ENCODE measurements at places on chromosomes 4 and X.

- no peak for DNase-seq
Measured at GRCh38 chr4:99586322-99586721, 11.7 kb downstream of the MTTP start.

DNA sequence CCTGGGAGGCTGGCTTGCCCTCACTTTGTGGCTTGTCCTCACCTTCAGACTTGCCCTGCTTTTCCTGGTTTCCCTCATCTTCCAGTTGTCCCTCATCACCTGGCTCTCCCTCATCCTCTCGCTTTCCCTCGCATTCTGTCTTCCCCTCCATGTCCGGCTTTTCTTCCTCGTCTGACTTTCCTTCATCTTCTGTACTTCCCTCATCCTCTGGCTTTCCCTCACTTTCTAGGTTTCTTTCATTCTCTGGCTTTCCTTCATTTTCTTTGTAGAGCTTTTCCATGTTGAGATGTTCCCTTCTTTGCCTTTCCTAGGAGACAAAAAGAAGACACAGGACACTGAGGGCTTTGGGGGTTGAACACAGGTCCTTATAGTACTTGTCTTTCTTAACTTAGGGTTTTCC lies 2.3 kb downstream of the TCEAL5 start:
- DNase-seq, result no peak

DNA sequence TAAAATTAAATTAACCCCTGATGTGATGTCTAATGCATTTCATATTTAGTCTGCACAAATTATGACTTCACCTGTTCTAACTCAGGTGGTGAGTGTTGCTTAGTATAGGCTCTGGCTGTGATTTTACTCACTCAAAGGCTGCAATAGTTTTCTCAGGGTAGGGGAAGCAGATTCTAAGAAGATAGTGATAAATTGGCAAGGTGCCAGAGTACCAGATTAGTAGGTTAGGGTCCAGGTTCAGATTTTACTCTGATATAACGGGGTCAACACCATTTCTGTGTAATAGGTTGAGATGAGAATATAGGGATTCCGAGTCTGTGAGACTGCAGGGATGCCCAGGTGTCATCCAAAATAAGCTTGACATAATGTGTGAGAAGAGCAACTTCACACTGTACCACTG lies 1049.6 kb downstream of the STIM2 start:
- DNase-seq, result no peak

GRCh38 chr4:143482840-143483239 lies 30.7 kb upstream of the SMARCA5 start:
- DNase-seq, result no peak

- DNase-seq, result no peak
Measured at GRCh38 chrX:77679144-77679543, 106.9 kb downstream of the ATRX start.

GRCh38 chr4:155941085-155941790 lies 12.4 kb downstream of the CTSO start:
- DNase-seq, result no peak

- no peak for DNase-seq
Measured at GRCh38 chr4:150862829-150863228, 152.3 kb downstream of the LRBA start.

DNA sequence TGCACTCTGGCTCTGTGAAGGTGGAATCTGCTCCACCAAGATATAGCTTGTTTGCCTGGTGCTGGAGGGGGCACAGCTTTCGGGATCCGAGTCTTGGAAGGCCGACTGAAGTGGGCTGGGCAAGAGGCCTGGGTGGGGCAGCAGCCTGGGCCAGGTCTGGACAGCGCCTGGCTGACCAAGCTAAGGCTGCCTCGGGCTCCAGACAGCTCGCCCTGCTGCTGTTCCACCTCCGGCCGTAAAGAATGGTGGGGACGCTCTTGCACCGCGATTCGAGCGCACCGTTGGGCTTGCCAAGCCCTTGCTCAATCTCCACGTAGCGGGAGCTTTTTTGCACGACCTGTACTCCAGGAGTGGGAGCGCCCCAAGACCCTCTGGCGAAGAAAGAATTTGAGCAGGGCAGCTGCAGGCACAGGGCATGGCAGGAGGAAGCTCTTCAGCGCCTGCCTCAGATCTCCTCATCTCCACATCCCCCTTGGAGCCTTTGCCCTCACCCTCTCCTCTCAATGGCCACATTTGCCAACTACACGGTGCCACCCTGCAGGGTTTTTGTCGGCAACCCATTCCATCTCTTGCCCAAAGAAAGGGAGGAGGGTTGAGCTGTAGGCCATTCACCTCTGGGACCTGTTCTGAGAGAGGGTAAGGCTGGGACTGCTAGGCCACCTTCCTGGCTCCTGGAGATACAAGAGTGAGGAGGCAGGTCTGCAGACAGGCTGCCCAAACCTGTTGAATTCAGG lies 18.9 kb downstream of the CNGA2 start:
- DNase-seq, result no peak

DNA sequence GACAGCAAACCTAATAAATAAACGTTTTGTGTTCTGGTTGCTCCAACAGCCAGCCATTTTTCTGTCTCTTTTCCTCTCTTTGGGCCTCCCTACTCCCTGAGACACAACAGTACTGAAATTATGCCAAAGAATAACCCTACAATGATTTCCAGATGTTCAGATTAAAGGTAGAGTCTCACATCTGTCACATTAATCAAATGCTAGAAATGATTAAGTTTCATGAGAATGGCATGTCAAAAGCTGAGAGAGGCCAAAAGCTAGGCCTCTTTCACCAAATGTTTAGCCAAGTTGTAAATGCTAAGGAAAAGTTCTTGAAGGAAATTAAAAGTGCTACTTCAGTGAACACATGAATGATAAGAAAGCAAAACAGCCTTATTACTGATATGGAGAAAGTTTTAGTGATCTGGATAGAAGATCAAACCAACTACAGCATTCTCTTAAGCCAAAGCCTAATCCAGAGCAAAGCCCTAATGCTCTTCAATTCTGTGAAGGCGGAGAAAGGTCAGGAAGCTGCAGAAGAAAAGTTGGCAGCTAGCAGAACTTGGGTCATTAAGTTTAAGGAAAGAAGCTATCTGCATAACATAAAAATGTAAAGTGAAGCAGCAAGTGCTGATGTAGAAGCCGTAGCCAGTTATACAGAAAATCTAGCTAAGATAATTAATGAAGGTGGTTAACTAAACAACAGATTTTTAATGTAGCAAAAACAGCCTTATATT lies 182.1 kb upstream of the NUDT6 start:
- DNase-seq, result no peak

DNA sequence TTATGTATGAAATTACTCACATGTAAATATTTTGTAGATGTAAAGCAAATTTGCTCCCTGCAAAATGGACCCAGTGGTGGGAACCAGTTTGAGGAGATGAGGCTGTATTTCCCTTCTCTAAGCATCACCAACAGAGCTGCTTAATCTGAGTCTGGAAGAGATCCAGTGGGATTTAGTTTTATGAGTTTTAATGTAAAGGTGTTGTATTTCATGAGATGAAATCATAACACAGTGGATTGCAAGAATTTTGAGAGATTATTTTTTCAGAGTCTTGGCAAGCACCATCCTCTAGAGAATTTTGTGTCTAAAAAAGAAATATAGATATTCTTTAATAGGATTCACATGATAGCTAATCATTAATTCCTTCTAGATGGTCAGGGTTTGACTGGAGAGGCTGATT lies 35.6 kb upstream of the SFRP2 start:
- no peak for DNase-seq

- no peak for DNase-seq
Measured at GRCh38 chrX:18714910-18715309, 7.5 kb downstream of the PPEF1 start.

DNA sequence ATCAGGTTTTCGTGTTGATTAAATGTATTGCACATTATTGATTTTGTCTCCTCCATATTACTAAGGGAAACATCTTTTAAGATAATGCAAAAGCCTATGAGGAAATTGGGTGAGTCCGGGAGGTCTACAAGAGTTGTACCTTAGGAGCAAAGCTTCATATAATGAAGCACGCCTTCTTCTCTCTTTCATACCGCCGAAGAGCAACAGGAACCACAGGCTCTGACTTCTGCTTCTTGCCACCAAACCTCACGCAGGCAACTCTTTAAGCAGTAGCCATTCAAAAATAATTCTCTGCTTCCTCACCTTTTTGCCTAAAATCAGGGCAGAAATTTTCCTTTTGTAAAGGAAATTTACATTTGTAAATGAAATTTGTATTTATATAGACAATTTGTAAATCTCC lies 139.6 kb downstream of the SPRY1 start:
- DNase-seq, result no peak

DNA sequence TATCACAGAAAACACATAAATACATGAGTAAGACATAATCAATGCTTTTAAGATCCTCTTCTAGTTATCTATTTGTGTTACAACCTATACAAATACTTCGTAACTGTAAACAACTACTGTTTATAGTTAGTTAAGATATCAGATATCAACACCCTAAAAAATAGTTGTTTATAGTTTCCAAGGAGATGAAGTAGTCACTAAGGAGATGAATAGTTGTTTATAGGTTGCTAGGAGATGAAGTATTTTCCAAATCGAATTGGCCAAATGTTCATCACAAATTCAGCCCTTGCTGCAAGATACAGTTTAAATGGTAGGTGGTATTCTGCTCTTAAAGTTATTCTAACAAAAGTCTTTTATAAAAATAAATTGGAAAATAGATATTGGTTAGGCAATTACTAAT lies 618.2 kb upstream of the PCDH10 start:
- DNase-seq, result no peak

DNA sequence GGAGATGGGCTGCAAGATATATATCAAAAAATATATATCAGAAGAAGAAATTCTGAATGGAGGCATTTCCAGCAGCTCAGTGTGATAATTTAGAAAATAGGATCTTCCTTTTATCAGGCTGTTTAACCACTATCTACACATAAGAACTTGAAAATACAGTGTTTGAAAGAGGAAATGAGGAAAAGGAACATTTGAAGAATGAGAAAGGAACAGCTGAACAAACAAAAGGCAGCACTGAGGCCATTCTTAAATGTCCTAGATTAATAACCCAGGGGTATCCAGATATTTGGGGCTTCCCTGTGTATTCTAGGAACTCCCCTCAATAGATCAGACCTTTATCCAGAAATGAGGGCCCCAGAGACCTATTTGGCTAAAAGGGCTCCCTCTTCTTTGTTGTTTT lies 4.1 kb downstream of the SLC39A8 start:
- DNase-seq, result no peak

- no peak for DNase-seq
Measured at GRCh38 chrX:122026665-122027064, 979.3 kb downstream of the GLUD2 start.

GRCh38 chr4:60326735-60327134 lies 873.4 kb upstream of the ADGRL3 start:
- no peak for DNase-seq

GRCh38 chr4:143586080-143586479 lies 72.6 kb downstream of the SMARCA5 start:
- DNase-seq, result no peak

- no peak for DNase-seq
Measured at GRCh38 chr4:133045288-133045687, 103.8 kb upstream of the PCDH10 start.

- DNase-seq, result no peak
Measured at GRCh38 chrX:137043736-137044135, 9.9 kb upstream of the GPR101 start.

Data from stimulated activated CD4-positive, alpha-beta T cell treated with anti-CD3 and anti-CD28 coated beads, Interleukin-4, amount 100 ng/mL, for 24 hours (primary cell).